ENCODE measurements at places on chromosomes 5 and 9.

GRCh38 chr5:16669776-16670175, 53.0 kb upstream of the RETREG1 start:
- H3K27me3 ChIP-seq, result no peaks in the 10 kb centered on the region
- peaks cover 75% of the 10 kb centered on the region for H3K36me3 ChIP-seq
- H3K4me3 ChIP-seq, result no peak overlapping the region
- peaks cover 16% of the 10 kb centered on the region for H3K4me1 ChIP-seq

DNA sequence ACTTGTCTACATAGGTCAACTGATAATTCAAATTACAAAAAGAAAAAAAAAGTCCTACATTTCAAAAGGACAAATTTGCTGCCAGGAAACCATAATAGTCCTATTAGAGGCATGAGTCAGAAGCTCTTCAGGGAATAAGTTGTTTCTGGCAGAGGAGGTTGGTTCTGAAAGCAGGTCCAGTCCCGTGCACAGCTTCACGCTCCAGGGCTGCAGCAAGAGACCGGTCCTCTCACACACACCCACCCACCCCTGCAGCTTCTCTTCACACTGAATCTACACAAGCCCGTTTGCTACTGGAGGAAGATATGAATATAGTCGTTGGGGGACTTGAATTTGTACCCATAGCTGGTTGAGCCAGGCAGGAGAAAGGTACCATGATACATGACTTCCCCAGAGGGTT, 36.9 kb upstream of the SLC1A3 start:
- no peaks in the 10 kb centered on the region for H3K36me3 ChIP-seq
- DNase-seq, result no peak
- H3K4me3 ChIP-seq, result no peak overlapping the region
- peaks cover 3% of the 10 kb centered on the region for H3K4me1 ChIP-seq
- H3K27ac ChIP-seq, result no peak overlapping the region
- H3K27me3 ChIP-seq, result no peaks in the 10 kb centered on the region

- no peaks in the 10 kb centered on the region for H3K4me1 ChIP-seq
- no peak for DNase-seq
- H3K36me3 ChIP-seq, result no peaks in the 10 kb centered on the region
Measured at GRCh38 chr9:121537283-121537682, 37.6 kb upstream of the GGTA1 start.

DNA sequence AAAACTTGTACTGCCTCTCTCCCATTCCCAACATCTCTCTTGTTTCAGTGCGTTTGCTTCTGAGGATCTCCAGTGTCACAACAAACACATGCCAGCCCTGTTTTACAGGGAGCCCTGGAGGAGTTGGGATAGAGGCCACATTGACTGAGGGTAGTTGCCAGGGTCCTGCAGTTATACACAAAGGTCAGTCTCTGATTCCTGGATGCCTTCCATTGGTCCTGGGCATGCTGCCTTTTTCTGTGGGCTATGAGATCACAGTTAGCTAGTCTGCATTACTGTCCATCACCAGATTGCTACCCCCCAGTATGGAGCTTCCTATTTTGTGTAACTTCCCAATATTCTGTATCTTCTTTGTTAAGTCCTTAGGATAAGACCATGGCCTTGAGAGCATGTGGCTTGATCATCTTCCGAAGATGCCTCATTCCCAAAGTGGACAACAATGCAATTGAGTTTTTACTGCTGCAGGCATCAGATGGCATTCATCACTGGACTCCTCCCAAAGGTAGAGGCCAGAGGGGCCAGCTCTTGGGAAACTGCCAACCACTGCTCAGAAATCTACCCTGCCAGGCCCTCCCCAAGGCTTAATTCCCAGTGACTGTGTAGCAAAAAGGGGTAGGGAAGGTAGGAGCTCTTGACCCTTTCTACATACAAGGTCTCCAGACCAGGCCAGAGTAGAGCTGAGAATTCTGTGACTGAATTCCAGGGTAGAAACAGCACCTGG, 9.5 kb downstream of the NUDT2 start:
- H3K4me1 ChIP-seq, result no peaks in the 10 kb centered on the region
- no peak overlapping the region for H3K4me3 ChIP-seq
- H3K36me3 ChIP-seq, result peaks cover 37% of the 10 kb centered on the region
- no peak overlapping the region for H3K27ac ChIP-seq
- no peaks in the 10 kb centered on the region for H3K27me3 ChIP-seq
- no peak for DNase-seq

DNA sequence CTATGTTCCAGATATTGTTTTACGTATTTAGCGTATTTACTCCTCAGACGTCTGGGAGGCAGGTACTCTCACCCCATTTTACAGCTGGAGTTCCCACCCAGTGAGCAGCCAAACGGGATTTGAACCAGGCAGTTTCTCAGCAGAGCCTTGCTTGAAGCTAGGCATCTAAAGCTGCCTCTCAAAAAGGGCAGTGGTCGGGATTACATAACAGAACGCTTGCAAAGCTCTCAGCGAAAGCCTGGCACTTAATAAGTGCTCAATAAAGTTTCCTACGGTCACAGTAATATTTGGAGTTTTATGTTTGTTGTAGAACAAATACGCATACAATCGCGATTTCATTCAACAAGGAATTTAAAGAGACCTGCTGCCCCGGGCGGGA, 286 bp upstream of the BSPRY start:
- H3K27me3 ChIP-seq, result peaks cover 62% of the 10 kb centered on the region
- H3K4me1 ChIP-seq, result no peaks in the 10 kb centered on the region
- DNase-seq, result no peak
- H3K36me3 ChIP-seq, result no peaks in the 10 kb centered on the region

- no peak overlapping the region for H3K4me3 ChIP-seq
- peaks cover 14% of the 10 kb centered on the region for H3K4me1 ChIP-seq
Measured at GRCh38 chr5:56456002-56456401, 222.9 kb upstream of the ANKRD55 start.

DNA sequence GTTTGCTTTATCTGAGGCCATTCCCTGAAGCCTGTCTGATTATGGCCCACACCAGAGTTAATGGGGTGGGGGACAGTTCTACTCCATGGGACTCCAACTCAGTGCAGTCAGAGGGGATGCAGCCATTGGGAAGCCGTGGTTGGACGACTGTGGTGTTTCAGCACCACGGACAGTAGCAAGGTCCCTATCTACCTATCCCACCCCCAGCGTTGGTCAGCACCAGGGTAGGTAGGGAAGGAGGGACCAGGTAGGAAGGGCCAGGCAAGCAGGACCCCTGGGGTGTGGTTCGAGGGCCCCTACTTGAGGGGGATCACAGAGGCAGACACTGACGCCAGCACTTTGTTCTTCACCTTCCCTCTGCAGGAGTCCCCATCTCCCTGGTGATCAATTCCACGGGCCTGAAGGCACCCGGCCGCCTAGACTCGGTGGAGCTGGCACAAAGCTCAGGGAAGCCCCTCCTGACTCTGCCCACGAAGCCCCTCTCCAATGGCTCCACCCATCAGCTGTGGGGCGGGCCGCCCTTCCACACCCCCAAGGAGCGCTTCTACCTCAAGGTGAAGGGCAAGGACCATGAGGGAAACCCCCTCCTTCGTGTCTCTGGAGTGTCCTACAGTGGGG, 33.2 kb downstream of the HMCN2 start:
- DNase-seq, result no peak
- H3K27ac ChIP-seq, result no peak overlapping the region
- H3K27me3 ChIP-seq, result peaks cover 46% of the 10 kb centered on the region
- no peak overlapping the region for H3K4me3 ChIP-seq
- no peaks in the 10 kb centered on the region for H3K36me3 ChIP-seq
- peaks cover 2% of the 10 kb centered on the region for H3K4me1 ChIP-seq

DNA sequence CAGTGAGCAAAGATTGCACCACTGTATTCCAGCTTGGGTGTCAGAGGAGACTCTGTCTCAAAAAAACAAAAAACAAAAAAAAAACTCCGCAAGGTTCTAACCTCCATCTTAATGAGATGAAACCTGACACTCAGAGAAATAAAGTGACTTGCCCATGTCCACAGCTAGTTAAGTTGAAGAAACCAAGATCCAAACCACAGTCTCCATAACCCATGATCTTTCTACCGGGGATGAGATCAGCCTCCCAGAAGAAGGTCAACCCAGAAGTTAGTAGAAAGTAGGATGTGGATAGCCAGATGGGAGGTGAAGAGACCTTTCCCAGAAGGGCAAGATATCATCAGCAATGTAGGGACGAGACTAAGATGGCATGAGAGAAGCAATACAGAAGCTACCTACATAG, 140.4 kb upstream of the ADRA1B start:
- H3K4me3 ChIP-seq, result no peak overlapping the region
- H3K27me3 ChIP-seq, result no peaks in the 10 kb centered on the region
- no peak overlapping the region for H3K27ac ChIP-seq
- peaks cover 3% of the 10 kb centered on the region for H3K4me1 ChIP-seq
- H3K36me3 ChIP-seq, result no peaks in the 10 kb centered on the region

DNA sequence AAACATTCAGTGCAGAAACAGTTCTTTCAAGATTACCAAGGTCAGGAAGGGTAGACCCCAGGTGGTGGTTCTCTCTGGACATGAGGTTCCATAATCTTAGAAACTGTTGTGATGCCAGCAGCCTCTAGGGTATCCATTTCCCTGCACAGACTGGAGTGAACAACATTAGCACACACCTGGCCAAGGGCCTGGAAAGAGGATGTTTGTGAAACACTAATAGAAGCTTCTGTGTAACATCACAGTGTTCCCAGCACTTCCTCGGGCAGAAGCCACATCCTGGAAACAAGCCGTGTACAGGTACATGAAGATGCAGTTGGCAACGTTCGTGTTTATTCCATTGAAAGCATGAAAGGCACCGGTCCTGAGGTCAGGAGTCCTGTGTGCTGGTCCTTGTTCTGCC, 598.2 kb upstream of the KLF4 start:
- no peaks in the 10 kb centered on the region for H3K4me1 ChIP-seq
- no peak overlapping the region for H3K4me3 ChIP-seq
- no peak for DNase-seq

DNA sequence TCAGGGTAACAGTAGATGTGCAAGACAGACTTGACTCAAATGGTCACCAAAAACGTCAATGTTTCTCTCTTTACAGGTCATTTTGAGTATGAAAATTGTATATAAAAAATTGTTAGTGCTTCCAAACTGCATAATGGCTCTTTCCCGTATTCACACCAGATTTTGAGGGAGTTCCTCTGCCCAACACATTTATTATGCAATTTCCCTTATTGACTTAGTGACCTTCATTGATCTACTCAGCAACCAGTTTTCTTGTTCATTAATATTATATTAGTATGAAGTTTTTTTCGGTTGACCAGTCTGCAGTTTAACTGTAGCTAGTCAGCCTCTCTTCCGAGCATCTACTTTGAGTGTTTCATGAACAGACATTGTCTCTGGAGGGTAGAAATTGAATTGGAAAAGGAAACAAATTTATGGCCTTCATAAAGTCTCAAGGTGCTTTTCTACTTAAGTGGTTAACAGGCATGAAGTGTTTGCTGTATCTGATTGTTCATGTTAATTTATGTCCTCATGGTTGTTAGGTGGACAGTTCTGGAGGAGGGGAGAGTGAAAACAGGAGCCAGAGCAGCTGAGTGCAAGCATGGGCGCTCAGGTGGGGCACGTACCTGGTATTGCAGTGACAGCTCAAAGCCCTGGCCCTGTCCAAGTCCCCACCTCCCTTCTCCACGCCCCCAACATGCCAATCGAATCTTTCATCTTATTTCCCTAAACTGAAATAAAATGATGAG, 240.2 kb downstream of the RFK start:
- H3K27me3 ChIP-seq, result no peaks in the 10 kb centered on the region
- DNase-seq, result no peak

- H3K4me3 ChIP-seq, result no peak overlapping the region
- no peak overlapping the region for H3K27ac ChIP-seq
- H3K36me3 ChIP-seq, result no peaks in the 10 kb centered on the region
- no peaks in the 10 kb centered on the region for H3K4me1 ChIP-seq
- DNase-seq, result no peak
- no peaks in the 10 kb centered on the region for H3K27me3 ChIP-seq
Measured at GRCh38 chr5:99315413-99316183, 386.8 kb upstream of the CHD1 start.

DNA sequence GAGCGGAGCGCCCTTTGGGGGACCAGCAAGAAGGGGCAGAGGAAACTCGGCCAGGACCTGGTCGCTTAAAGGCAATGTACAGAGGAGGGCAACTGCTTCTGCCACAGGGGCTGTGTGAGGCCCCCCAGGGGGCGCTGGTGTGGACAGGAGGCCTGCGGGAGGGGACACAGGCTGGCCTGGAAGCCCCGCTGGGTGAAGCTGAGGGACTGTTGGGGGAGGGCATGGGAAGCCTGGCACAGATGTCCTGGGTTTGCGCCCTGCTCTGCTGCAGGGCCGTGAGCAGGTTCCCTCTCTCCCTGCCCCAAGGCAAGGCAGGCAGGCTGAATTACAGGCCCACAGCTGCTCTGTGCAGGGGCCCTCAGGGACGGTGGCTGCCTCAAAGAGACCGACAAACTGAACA, 5.4 kb downstream of the MED22 start:
- no peak overlapping the region for H3K4me3 ChIP-seq
- H3K27me3 ChIP-seq, result no peaks in the 10 kb centered on the region
- DNase-seq, result no peak
- no peak overlapping the region for H3K27ac ChIP-seq

DNA sequence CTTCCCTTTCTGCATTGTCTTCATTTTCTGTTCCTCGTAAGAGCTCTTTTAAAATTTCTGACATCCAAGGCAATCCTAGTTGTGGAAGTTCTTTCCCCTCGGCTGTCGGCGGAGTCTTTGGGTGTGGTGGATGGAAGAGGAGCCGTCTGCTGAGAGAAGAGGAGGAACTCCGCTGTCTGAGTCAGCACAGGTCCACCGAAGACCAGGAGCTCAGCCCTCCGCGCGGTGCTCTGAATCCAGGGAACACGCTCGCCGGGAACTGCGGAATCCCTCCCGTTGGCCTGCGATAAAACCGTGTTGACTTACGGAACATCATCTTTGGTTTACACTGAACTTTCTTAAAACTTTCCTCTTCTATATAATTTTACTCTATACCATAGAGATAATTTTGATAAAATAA, 100.7 kb upstream of the IRX4 start:
- H3K27ac ChIP-seq, result no peak overlapping the region
- no peak overlapping the region for H3K4me3 ChIP-seq
- H3K36me3 ChIP-seq, result no peaks in the 10 kb centered on the region
- no peak for DNase-seq
- no peaks in the 10 kb centered on the region for H3K27me3 ChIP-seq

- no peaks in the 10 kb centered on the region for H3K27me3 ChIP-seq
- no peak overlapping the region for H3K4me3 ChIP-seq
- H3K4me1 ChIP-seq, result peaks cover 12% of the 10 kb centered on the region
- H3K36me3 ChIP-seq, result no peaks in the 10 kb centered on the region
- peak overlapping the region; percentile 57 for H3K27ac ChIP-seq
- peak; percentile 84 for DNase-seq
Measured at GRCh38 chr5:143001764-143002351, 231.7 kb downstream of the ARHGAP26 start.
